ENCODE measurements at places on chromosomes 7 and 10.

DNA sequence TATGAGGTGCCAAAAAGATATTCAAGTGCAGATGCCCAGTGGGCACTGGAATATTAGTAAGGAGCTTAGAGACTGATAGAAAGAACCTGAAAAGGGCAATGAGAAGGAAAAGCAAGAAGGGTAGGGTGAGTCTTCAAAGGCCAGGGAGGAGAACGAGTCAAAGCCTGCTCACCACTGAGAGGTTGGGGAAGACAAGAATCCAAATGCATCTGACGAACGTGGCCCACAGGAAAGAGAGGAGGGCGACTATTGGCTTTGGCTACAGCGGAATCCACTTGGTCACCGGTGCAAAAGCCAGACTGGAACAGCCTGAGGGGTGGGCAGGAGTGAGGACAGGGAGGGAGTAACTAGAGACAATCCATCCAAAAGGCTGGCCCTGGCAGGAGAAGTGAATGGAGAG, 216.7 kb upstream of the KLF14 start:
- no peak for DNase-seq

DNA sequence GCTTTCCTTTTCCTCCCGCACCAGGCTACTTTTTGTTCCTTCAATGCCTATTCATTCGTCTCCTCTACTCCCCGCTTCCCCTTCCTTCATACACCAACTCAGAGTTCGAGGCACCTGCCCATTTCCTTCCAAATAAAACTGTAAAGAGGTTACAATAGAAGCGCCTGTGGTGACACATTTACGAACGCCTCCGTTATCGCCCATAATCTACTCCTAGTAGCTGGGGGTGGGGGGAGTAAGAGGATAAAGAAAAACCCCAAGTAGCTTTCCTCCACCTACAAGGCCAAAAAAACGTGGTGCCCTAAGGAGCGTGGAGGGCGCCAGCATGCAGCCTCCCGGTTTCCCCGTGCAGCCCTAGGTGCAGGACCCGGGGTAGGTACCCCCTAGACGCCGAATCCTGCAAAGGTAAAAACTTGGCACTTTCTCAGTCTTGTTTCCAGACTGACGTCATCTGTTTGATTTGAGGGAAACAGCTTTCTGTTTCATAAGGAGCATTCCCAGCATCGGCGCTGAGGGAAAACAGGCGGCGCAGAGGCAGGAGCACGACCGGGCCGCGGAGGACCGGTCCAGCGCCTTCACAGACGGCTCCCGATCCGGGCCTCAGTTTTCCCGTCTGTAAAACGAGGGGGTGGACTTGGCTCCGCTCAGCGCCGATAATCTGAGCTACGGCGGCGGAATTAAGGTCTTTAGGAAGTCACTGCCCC, 922 bp downstream of the PPA1 start:
- peak; percentile 9 for DNase-seq

DNA sequence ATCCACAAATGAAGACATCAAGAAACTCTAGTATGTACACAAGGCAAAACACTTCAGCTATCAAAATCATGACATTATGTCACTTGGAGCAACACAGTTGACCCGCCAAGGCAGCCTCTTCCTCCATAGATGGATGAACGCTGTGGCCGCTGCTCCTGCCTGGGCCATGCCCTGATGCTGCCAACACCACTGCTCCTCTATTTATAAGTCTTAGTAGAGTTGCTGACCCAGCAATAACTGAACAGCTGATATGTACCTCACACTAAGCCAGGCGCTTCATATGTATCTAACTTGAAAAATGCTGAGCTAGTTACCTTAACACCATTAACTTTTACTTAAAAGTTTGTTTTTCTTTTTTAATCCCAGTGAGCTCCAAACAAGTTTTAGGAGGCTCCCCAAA, 131.9 kb downstream of the LYZL1 start:
- no peak for DNase-seq

DNA sequence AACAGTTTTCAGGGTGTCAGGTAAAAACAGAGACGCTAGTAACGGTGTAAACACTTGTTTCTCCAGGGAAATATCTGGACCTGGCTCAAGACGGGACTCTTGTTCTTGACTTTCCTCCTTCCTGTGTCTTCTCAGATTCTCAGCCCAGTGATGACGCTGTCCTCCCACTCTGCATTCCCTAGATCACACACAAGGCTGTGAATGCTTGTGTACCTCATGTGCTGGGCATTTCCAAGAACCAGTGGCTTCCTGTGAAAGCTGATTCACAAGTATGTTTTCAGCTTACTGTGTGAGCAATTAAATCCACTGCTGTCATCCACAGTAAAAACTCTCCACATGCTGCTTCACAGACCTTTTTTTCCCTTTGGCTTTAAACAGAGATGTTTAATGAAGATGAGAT, 193.8 kb upstream of the DPP6 start:
- peak; percentile 79 for DNase-seq

DNA sequence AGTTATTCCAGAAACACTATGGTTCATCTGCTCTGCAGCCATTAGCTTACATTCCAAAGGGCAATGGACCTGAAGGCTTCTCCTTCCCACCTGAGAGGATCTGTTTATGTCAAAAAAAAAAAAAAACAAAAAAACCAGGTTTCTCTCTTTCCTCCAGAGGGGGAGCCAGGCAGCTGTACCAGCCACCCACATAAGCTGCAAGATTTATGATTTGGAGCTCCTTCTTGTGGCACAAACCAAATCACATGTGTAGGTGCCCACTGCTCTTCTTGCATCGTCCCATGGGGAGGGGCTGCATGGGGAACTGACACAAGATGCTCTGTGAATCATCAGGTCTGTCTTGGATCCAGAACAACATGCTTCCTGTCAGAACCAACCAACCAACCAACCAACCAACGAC, 231.6 kb upstream of the IGFBP3 start:
- DNase-seq: peak; percentile 50

GRCh38 chr10:59135275-59135674, 41.2 kb upstream of the PHYHIPL start:
- DNase-seq: no peak

- no peak for DNase-seq
Observed at GRCh38 chr7:157983502-157984422, 603.9 kb downstream of the PTPRN2 start.

DNA sequence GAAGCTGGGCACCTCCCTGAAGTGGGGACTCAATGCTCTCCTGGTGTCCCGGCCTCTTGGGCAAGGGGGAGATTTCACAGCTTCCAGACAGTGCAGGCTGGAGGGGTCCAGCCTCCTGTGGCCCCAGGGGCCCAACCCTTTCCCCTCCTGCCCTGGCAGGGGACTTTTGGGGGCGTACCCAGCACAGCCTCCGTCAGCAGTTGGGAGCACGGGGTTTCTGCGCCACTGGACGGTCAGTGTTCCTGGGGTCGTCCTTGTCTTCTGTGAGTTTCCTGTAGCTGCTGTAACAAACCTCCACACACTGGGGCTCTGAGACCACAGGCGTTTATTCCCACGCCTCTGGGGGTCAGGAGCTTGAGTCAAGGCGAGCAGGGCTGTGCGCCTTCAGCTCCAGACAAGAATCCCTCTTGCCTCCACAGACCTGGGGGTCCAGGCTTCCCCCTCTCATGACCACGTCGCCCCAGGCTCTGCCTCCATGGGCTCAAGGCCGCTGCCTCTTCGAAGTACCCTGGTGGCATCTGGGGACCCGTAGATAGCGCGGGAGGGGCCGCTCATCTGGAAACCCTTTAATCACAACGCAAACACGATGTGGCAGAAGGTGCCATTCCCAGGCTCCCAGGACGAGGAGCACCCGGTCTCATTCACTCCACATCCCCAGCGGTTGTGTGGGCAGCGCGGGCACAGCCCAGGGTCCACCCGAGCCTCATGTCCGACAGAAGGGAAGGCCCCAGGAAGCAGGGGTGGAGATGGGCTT, 14.0 kb downstream of the PWWP2B start:
- DNase-seq: no peak

Data from SK-MEL-5 (cell line).